ENCODE measurements at places on chromosomes 3 and 15.

DNA sequence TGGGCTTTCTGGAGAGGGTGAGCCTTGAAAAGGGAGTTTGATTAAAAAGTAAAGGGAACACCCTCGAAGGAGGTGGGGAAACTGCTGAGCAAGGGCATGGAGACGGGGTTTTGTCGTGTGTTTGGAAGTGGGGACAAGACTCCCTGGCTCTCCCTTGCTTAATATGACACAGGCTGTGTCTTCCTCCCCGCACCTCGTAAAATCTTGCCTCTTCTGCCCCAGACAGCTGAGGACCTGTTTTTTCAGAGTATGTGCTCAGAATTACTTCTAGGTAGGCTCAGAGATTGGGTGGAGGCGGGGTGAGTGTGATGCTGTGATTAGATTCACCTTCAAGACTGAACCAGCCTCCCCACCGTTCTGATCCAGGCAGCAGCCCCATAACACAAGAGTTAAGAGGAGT is 244.4 kb upstream of the TLE3 start:
- no peak for DNase-seq

GRCh38 chr3:169354774-169355501 is 308.6 kb downstream of the MECOM start:
- no peak for DNase-seq

DNA sequence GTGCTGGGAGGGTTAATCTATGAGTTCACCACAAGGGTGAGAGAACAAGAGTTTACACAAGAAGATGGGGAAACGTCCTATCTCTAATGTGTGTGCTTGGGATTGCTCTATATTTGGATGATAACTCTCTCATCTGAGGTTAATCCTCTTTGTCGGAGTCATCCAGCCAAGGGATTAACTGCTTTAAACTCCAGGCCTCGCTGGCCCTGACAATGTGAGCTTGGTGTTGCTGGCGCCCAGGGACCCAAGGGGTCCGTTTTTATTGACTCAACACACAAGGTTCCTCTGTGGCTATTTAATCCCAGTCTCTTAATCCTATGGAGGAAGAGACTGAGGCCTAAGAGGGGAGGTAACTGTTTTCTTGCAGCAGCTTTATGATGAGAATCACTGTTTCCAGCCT is 14.2 kb downstream of the SV2B start:
- no peak for DNase-seq

GRCh38 chr3:196821806-196822355 is 45.8 kb upstream of the SENP5 start:
- DNase-seq, result no peak

DNA sequence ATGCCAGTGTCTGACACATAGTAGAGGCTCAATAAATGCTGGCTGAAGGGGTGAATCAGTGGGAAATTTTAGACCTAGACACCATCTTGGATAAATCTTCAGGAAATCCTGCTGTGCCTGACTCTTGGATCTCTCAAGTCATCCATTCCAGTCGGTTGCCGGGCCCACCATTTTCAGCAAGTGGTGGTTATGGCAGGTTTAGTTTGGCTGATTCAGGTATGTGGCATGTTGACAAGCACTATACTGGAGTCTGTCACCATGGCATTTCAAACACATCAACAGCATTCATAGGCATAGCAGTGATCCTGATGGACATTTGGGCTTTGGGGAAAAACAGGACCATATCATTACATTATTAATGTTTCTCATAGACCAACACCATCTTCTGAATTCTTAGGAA is 25.7 kb upstream of the APH1B start:
- no peak for DNase-seq

GRCh38 chr3:13714251-13714916 is 165.5 kb downstream of the FBLN2 start:
- no peak for DNase-seq

- DNase-seq, result no peak
Observed at GRCh38 chr3:160296591-160296990, 71.4 kb downstream of the C3orf80 start.

DNA sequence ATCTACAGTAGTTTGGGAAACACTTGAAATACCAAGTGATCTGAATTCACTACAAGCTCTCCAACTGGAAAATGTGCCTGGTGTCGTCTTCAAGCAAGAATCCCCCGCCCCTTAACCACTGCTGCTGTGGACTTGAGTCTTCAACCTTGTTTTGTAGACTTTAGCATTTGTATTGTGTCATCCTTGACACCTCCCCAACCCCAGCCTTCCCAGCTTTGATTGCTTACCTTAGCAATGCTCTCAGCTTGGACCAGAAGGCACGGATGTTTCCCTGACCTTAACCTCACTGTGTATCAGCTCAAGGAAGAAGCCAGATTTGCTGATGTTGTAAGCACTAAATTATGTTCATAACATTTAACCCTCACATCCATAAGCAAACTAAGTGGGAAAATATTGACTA is 146.4 kb downstream of the IGF1R start:
- no peak for DNase-seq

DNA sequence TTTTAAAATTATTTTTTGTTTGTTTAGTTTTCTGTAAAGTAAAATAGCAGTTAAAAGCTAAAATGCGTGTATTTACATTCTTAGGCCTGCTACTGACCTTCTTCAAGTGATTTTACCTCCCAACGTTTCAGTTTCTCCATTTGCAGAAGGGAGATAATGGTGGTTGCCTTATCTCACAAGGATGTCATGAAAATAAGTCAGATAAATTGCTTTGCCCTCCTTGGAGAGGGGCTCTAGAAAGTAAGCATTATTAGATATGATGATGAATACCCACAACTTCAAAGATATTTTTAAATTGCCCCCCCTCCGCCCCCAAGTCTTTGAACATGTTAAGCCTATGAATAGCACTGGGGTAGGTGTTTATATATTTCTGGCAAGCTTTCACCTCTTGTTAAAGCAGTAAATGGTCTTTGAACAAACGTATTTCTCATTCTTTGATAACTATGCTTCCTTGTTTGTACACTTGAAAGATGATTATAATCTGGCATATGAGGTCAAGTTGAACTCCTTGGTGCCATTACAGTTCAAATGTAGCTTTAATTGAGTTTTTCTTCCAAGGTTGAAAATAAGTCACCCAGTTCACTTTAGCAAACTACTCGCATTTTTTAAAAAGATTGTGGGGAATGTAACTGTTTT is 6.4 kb downstream of the TERC start:
- no peak for DNase-seq

DNA sequence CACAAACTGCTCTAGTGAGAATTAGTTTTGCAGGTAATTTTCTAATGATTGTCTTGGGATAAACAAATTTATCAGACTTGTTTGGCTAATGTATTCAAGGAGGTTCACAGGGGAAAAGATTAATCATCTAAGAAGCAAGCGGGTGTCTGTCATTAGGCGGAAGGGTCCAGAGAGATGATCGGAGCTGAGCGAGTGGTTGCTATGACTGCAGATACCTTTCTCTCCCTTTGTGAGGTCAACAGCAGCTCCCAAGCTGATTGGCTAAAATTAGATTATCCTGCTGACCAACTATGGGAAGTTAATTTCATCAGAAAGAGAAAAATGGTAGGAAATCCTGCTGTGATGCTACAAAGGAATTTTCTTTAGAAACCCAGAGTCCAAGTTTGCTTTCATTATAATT is 276.0 kb downstream of the SOX2 start:
- DNase-seq, result no peak

GRCh38 chr3:65685621-65686235 is 353.0 kb downstream of the MAGI1 start:
- DNase-seq, result no peak

GRCh38 chr15:40906991-40907802 is 12.9 kb downstream of the VPS18 start:
- DNase-seq, result peak; percentile 27

DNA sequence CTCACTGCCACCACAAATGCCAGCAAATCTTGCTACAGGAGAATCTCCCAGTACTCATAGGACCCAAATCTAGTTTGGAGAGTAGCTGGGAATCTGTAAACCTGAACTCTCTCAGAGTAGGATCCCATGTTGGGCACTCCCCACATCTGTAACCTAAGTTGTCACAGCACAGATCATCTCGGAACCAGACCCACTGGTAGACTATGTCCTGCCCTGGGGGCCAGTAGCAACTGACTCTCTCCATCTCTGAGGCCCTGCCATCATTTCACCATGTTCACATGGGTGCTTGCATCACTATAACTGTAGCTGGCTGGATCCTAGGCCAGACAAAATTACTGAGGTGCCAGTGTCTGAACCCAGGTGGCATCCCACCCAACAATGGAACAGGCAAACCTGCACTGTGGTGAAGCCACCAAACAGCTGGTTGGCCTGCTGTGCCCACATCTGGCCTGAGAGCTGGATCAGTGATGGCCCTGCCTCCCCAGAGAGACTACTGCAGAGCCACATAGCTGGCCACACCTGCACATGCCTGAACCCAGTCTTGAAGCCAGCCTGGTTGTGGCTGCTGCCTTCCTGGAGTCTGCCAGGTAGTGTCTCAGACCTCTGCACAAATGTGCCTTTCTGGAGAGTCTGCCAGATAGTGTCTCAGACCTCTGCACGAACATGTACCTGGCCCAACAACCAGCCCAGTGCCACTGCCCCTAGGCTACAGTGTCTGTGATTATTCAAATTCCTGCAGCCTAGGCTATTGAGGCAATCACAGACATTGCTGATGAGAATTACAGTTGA is 82.0 kb downstream of the ISL2 start:
- no peak for DNase-seq

DNA sequence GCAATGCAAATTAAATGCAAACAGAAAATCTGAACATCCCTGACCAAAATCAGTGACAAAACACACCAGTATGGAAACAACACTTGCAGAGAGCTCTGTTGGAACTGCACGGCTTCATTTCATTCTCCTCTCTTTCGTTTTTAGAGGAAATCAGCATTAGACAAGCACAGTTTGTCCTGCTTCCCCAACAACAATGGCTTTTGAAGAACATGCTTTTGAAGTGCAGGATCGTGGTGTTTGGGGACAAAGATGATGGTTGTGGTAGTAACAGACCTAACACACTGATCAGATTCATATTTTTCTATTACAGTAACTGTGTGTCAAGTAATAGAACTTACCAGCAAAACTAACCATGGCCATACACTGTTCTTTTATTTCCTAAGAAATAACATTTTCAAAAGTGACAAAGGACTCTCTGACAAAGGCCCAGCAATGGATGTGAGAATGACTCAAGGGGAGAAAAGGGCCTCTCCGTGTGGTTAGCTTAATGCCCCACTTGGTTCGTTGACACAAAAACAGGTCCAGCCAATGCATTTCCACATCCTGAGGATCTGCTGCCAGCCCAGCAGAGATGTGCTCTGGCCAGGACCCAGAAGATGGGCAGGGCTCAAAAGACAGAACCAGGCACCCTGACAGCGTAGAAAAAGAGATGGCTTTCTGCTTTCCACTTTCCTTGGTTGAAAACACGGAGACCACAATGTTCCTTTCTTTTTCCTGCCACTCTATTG is 84.1 kb downstream of the CCNL1 start:
- no peak for DNase-seq

- DNase-seq, result no peak
Observed at GRCh38 chr3:126128504-126129397, 44.8 kb upstream of the SLC41A3 start.

DNA sequence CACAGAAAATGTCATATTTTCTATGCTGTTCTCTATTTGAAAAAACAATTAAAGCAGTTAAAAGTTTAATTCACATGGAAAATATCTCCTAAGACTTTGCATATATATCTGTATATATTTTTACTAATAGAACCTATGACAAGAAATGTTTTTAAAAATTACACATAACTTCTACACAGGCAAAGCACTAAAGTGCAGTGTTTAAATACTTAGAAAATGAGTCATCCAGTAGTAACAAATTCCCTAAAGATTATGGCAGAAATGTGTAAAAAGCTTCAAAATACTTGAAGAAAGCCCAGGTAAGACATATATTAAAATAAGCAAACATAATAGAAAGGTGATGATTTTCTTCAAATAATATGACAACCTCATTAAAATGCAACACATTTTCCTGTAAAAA is 236.6 kb downstream of the TBC1D5 start:
- DNase-seq, result no peak

Measured in activated T-cell treated with anti-CD3 and anti-CD28 coated beads, Interleukin-2, amount 50 U/mL, for 4 hours (primary cell).